ENCODE measurements at places on chromosomes 7 and 10. TPM values are rescaled to one million over a fixed set of nuclear protein-coding genes. Genes with fewer than 3 reads are reported as not detected.

LRGUK gene
- total RNA-seq, result 0.67 TPM

KDM7A gene
- 5.4 TPM for total RNA-seq

TLL2 gene
- 0.07 TPM for total RNA-seq

XRCC2 gene
- 0.97 TPM for total RNA-seq

EPC1 gene
- total RNA-seq, result 39.6 TPM

CFTR gene
- total RNA-seq, result 0.60 TPM

SLC18A3 gene
- not detected for total RNA-seq

CLDN3 gene
- not detected for total RNA-seq

FAM241B gene
- total RNA-seq, result 2.0 TPM

PTPRZ1 gene
- total RNA-seq, result 0.86 TPM

STAG3 gene
- 1.7 TPM for total RNA-seq

SSC4D gene
- total RNA-seq, result 1.4 TPM

CCDC126 gene
- 11.4 TPM for total RNA-seq

GIMAP2 gene
- 10.5 TPM for total RNA-seq

FAM25A gene
- total RNA-seq, result not detected

CYP26C1 gene
- total RNA-seq, result 0.08 TPM

CHST15 gene
- 49.5 TPM for total RNA-seq

C10orf105 gene
- 0.11 TPM for total RNA-seq

RNF133 gene
- 2.3 TPM for total RNA-seq

FAM25G gene
- not detected for total RNA-seq

RAB19 gene
- not detected for total RNA-seq

ZNF727 gene
- total RNA-seq, result 4.5 TPM

FLNC gene
- total RNA-seq, result 51.2 TPM

OLAH gene
- not detected for total RNA-seq

CLDN12 gene
- 29.4 TPM for total RNA-seq

NEUROG3 gene
- not detected for total RNA-seq

ATP6V0A4 gene
- not detected for total RNA-seq

HOXA1 gene
- total RNA-seq, result 0.62 TPM

NUDT5 gene
- total RNA-seq, result 24.7 TPM

MMP21 gene
- total RNA-seq, result 0.11 TPM

AOAH gene
- total RNA-seq, result 4.8 TPM

SPDYE8 gene
- not detected for total RNA-seq

TM9SF3 gene
- 80.2 TPM for total RNA-seq

COL13A1 gene
- 0.76 TPM for total RNA-seq

OR6V1 gene
- not detected for total RNA-seq

GALNT17 gene
- 57.1 TPM for total RNA-seq
